ENCODE measurements at places on chromosomes 2 and 18.

DNA sequence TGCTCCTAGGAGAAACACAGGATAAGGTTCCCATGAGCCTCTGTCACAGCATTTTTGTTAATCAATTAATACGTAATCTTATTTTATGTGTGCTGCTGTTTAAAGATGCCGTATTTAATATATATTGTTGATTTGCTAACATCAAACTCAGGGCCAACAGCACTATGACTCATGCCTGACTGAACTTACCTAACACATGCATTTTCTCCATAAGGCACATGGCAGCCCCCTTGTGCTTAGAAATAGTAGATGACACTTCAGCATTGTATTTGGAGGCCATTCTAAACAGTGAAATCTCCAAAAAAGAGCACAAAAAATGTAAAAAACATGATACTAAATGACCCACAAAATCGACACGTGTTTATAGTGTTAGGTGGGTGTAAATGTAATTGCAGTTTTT is 314.8 kb downstream of the MYCN start:
- DNase-seq: no peak

DNA sequence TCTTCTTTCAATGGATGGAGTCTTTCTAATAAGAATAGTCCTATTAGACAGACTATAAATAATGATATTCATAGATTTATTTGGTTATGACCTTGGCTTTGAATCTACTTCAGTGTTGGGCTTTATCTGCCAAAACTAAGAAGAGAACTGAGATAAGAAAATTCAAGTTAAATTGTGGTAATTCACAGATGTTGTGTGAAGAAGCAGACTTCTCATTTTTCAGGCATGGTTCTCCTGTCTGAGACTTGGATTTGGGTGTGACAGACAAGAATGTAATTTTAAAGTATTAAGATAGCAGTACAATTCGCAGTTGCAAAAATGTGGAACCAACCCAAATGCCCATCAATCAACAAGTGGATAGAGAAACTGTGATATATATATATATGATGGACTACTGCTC is 124.7 kb downstream of the QPCT start:
- no peak for DNase-seq

- DNase-seq: no peak
Observed at GRCh38 chr2:3222636-3223035, 155.0 kb downstream of the EIPR1 start.

DNA sequence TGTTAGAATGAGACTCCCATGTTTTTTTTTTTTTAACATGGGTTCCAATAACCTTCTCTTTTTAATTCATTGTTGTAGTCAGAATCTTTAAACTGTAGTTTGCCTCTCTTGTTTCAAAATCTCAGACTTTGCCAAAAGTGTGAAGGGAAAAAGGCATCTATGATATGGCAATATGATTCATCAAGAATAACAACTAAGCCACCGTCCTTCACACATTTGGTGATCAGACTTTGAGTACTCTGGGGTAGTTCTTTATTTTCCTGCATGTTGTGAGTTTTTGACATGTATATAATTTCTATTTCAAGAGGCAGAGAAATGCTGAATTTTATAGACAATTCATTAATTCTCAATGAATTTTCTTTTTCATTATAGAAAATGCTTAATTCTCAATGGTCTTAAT is 53.5 kb upstream of the CERS6 start:
- no peak for DNase-seq

- no peak for DNase-seq
Observed at GRCh38 chr18:62939433-62939832, 224.1 kb downstream of the PHLPP1 start.

Measured in HuH-7 (cell line).